Stimulated activated CD8-positive, alpha-beta memory T cell treated with anti-CD3 and anti-CD28 coated beads, Interleukin-4, amount 100 ng/mL, for 24 hours (primary cell): ENCODE measurements at places on chromosomes 7 and 10.

DNA sequence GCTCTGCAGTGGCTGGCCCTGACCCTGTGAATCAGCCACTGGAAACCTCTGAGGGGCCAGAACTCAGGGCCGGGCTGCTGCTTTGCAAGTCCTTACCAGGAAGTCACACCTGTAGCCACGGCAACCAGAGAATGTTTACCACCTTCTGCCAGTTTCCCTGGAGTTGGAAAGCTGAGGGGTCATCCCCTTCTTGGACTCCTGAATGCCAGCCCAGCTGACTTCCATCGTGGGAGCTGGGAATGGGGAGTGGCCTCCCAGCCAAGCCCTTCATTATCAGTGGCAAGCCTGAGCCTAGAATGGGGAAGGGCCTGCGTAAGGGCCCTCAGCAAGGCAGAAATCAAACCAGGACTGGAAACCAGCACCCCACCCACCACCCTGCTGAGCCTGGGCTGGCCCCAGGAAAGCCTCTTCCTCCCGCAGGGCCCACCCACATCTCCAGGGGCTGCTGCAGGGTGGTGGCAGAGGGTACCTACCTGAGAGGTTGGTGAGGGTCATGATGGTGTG lies 6.5 kb upstream of the CRHR2 start:
- DNase-seq: no peak

- DNase-seq: no peak
These were observed 148.3 kb upstream of the PRPS1L1 start for GRCh38 chr7:18175801-18176450.

DNA sequence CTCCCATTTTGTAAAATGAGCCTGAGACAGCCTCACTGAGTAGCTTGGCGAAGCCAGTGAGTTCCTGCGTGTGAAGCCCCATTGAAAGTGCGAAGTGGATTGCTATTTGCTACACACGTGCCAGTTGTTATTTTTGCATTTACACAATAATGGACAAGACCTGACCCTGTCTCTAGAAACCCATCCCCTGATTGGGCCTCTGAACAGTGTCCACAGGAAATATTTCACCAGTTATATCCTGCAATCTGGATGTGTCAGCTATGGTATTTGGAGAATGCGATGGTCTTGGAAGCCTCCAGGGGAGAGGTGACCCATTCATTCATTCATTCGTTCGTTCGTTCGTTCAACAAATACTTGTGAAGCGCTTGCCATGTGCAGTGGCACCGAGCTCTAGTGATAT lies 37.1 kb downstream of the COL13A1 start:
- DNase-seq: no peak

DNA sequence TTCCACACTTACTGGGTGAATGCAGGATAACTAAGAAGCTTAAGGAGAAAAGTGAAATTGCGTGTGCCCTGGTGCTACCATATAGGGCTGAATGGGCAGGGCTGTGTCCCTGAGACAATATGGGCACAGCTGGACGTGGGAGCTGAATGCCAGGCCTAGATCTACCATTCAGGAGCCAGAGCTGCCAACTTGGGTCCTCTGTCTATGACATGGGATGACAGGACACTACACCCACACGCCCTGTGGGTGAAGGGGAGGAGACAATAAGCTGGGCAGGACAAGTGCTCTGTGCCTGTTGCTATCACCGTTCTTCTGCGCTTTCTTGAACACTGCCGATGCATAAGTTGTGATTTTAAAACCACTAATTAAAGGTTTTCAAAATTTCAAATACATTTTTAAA lies 293.9 kb downstream of the TNS3 start:
- DNase-seq: no peak

GRCh38 chr10:4770801-4771553 lies 55.0 kb upstream of the AKR1E2 start:
- DNase-seq: no peak

DNA sequence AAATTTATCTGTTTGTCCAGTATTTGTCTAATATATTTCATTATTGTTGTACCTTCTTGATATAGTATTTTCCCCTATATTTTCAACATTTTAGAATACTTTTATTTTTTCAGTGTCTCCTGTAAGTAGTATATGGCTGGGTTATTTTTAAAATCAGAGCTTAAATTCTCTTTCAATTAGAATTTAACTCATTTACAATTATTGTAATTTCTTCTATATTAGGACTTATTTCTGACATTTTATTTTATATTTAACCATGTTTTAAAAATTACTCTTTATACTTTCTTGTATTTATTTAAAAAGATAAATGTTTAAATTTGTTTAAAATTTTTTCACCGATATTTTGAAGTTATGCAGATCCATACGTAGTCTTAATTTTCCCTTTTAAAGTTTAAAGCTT lies 220.0 kb upstream of the NPVF start:
- no peak for DNase-seq

DNA sequence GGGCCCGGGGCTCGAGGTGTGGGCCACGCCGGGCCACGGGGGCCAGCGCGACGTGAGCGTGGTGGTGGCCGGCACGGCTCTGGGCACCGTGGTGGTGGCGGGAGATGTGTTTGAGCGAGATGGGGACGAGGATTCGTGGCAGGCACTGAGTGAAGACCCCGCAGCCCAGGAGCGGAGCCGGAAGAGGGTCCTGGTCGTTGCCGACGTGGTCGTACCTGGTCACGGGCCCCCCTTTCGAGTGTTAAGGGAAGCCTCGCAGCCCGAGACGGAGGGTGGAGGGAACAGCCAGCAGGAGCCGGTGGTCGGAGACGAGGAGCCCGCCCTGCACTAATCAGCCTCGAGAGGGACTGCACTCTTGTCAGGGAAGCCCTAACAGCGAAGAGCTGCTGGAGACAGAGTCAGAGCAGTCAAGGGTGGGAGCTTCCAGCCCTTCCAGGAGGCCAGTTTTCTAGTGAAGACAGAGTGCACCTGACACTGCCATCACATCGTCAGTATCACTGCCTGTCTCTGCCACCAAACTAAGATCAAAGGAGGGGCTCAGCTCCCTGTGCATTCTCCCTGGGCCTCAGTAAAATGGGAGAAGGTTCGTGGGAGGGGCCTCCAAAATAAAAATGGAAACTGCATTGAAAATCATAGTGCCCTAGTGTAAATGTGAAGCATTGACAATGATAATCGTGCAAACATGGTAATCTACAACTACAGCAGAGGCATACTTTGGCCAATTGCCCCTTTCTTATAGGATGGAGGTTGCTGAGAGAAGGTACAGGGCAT lies 1.3 kb downstream of the MBLAC1 start:
- no peak for DNase-seq

GRCh38 chr10:89299031-89299430 lies 2.8 kb upstream of the IFIT2 start:
- no peak for DNase-seq

GRCh38 chr7:55179931-55180682 lies 161.3 kb downstream of the EGFR start:
- no peak for DNase-seq

GRCh38 chr10:127299956-127300689 lies 103.7 kb upstream of the INSYN2A start:
- DNase-seq: no peak

GRCh38 chr10:90313576-90314325 lies 544.1 kb downstream of the HTR7 start:
- no peak for DNase-seq

GRCh38 chr7:151271699-151272355 lies 23.3 kb upstream of the SMARCD3 start:
- no peak for DNase-seq

DNA sequence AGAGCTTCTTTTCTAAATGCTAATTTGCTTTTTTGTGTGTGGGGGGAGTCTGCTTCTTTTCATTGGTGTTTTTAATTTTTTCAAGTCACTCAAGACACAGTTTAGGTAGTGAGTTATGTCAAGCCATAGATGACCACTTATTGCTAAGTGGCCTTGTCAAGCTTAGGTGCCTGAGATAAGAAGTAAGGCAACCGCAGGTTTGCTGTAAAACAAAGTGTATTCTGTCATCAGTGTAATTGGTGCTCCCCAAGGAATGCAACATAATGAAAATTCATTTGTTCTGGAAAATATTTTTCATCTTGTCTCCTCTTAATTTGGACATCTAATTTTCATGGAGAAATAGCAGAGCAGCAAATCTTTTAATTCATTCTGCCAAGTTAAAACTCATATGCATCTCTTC lies 249.6 kb downstream of the EXOC4 start:
- DNase-seq: no peak

GRCh38 chr7:90455163-90456030 lies 14.0 kb upstream of the PTTG1IP2 start:
- DNase-seq: no peak

DNA sequence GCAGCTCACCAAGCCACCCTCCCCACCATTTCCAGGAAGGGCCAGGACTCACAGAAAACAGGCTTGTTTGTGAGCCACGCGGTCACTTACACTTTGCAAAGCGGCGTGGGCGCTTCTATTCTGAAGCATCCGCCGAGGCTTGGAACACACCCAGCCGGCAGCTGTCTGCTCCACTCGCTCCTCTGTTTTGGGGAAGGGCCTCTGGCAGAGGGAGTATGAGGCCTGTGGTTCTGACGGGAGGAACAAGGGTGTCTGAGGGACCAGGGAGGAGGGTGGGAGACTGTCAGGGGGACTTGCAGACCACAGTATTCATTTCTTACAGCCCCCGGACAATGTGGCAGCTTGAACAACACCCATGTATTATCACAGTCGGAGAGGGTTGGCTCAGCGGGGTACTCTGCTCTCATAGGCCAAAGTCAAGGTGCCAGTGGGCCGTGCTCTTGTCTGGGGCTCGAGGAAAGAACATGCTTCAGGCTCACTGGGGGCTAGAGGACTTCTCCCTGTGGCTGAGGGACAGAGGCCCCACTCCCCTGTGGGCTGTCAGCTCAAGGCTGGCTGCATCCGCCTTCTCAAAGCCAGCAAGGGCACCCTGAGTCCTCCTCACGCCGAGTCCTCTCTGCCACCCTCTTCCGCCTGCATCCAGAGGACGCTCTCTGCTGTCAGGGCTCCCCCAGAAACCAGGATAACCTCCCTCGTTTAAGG lies 60.4 kb upstream of the FAM20C start:
- DNase-seq: no peak

DNA sequence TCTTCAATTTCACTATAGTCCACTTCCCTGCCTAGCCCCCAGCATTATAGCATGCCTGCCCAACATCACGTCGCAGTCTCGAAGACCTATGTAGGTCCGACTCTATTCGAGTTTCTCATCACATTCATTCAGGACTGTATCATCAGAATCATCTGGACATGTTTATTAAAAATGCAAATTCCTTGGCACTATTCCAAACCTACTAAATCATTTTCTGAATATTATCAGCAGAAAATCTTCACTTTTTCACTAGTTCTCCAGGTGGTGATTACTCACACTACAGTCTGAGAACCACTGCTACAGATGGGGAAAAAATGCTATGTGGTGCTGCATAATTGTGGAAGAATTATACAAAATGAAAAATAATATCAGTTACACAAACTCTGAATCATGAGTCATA lies 29.3 kb upstream of the ETV1 start:
- no peak for DNase-seq

GRCh38 chr10:112490545-112490944 lies 43.5 kb downstream of the VTI1A start:
- DNase-seq: no peak

- no peak for DNase-seq
These were observed 187.4 kb downstream of the PHTF2 start for GRCh38 chr7:77985974-77986339.

- no peak for DNase-seq
These were observed 318.6 kb downstream of the PTEN start for GRCh38 chr10:88181902-88182600.

DNA sequence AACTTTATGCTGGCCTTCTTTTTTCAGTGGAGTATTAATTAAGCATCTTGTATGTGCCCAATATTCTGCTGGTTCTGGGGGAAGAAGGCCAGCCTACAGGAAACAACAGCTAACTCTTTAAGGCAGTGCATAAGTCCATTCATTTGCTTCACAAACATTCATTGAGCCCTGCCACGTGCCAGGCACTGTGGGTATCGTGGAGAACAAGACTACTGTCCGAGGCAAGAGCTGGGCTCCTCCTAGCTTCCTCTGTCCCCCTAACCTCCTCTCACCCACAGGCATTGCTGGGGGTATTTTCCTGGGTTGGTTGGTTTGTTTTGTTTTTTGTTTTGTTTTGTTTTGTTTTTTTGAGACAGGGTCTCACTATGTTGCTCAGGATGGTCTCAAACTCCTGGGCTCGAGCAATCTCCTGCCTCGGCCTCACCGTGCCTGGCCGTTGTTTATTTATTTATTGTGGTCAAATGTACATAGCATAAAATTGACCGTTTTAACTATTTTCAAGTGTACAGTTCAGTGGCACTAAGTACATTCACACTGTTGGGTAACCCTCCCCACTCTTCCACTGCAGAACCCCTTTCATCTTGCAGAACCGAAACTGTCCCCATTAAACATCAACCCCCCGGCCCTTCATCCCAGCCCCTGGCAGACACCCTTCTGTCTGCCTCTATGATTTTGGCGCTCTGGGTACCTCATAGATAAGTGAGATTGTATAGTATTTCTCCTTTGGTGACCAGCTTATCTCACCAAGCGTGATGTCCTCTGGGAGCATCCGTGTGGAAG lies 32.6 kb downstream of the CHST3 start:
- no peak for DNase-seq

GRCh38 chr7:17159500-17160037 lies 138.9 kb upstream of the AHR start:
- no peak for DNase-seq

DNA sequence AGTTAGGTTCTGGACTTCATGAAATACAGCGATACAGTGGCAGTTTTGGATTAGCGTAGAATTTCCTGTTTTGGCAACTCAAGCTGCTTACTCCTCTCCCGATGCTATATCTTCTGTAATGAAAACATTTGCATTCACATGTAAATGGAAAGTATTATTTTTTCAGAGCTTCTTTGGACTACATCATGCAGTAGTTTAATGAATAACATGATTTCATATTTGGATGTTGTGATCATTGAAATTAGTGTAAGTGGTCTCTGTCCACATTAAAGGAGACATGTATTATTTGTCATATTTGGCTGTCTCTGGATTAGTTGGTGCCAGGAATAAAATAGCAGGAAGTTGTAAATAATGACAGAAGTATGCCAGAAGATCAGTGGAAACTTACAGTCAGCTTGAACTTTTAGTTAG lies 331.6 kb downstream of the GFRA1 start:
- DNase-seq: no peak

DNA sequence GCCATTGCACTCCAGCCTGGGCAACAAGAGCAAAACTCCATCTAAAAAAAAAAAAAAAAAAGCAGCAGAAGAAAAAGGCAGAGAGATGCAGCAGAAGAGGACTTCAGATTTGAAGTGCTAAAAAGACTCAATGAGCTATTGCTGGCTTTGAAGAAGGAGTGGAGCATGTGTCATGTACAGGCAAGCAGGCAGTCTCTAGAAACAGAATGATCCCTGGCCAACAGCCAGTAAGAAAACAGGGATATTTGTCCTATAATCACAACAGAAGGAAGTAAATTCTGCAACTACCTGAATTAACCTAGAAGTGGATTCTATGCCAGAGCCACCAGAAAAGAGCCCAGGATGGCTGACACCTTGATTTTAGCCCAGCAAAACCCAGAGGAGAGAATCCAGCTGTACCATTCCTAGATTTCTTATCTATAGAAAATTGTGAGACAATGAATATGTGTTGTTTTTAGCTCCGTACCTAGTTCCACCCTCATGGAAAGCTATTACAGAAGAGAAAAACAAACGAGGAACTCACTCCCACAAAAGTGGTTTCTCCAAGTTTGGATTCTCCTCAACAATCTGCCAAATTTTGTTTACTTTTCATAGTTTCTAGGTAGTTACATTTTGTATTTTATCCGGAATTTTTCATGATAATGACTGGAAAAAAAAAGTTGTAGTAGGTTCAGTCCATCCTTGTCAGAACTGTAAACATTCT lies 198.2 kb upstream of the GNAI1 start:
- DNase-seq: no peak
